ENCODE measurements at places on chromosomes 16 and 17.

DNA sequence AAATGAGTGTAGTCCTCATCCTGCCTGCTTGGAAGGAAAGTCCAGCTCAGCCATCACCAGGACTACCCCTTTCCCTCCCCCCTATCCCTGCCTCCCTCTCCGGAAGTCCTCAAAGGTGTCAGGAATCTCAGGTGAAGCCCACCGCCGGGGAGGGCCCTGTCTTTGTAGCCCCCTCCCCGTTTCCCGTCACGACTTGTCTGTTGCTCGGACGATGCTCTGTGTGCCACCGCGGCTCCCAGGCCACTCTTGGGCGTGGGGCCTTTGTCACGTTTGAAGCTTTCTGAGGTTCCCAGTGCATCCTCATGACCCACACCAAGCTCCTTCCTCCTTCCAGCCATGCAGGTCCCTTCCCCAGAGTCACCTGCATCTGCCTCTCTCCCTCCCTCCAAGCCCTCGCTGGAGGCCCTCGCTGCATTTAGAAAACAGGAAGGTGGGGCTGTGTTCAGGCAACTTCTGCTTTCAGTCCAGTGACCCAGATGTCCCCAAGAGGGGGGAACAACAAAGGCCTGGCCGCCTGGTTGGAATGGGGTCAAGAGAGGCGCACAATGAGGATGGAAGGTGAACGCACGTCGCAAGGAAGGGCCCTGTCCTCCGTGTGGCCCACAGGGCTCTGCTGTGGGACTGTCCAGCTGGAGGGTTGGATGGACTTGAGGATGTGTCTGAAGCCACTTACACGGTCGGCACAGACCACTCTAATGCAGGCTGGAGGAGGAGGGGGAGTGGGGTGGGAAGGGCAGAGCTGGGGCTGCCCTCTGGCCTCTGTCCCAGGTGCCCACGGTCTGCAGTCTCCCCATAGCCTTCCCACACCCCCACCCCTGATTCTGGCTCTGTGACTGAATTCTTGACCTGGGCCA lies 59.9 kb downstream of the OR1D5 start:
- DNase-seq, result no peak

- no peak for DNase-seq
Measured at GRCh38 chr16:3007059-3007956, 5.4 kb upstream of the CLDN9 start.

DNA sequence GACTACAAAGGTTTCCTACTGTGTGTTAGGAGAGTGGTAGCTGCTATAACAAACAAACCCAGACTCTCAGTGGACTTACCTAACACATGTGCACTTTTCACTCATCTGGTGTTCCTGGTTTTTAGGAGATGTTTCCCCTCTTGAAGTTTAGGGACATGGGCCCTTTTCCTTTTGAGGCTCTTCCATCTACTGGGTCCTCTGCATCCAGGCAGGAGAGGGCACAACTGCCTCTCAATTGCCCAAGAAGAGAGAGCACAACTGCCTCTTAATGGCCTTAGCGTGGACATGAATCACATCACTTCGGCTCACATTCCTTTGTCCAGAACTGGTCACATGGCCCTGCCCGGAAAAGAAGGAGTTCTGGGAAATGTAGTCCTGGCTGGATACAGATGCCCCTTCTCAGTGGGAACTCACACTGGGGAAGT lies 9.8 kb upstream of the TNRC6C start:
- DNase-seq, result no peak

GRCh38 chr16:74298104-74298503 lies 1.5 kb downstream of the PSMD7 start:
- DNase-seq, result no peak

DNA sequence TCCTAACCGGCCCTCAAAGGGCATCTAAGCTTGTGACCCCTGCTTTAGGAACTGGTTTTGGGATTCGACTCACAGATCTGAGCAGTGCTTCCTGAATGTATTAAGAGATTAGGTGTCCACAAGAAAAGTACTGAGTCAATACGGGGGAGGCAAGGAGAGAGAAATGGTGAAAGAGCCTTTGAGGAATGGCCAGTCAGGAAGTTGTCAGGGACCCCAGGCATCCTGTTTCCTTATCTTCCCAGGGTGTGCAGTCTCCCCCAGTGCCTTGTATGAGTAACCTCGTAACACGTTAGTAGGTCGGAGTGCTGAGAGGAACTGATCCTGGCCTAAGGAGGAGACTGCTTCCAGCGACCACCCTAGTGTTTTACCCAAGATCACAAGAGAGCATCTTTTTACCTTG lies 16.4 kb upstream of the TMED6 start:
- no peak for DNase-seq

DNA sequence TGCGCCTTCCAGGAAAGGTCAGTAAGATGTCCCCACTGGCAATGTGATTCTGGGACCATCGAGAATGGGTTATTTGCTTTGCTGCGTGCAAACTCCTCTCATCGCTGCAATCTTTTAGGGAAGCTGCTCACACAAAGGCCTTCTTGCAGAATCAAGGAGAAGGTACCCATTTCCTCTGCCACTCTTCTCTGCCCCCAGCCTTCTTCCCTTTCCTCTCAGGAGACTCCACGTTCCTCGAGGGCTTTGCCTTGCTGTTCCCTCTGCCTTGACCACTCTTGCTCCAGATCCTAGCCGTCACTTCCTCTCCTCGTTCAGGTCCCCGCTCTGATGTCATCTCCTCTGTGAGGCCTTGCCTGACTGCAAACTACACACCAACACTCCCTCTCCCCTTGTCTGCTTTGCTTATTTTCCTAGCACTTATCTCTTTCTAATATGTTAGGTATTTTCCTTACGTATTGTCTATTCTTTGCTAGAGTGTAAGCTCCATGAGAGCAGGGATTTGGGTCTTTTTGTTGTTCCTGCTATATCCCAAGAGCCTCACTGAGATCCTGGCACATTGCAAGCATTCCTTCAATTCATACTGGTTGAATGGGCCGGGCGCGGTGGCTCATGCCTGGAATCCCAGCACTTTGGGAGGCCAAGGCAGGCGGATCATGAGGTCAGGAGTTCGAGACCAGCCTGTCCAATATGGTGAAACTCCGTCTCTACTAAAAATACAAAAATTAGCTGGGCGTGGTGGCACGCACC lies 5.3 kb upstream of the CRK start:
- DNase-seq, result no peak

GRCh38 chr17:82808921-82809905 lies 30.6 kb downstream of the ZNF750 start:
- no peak for DNase-seq

DNA sequence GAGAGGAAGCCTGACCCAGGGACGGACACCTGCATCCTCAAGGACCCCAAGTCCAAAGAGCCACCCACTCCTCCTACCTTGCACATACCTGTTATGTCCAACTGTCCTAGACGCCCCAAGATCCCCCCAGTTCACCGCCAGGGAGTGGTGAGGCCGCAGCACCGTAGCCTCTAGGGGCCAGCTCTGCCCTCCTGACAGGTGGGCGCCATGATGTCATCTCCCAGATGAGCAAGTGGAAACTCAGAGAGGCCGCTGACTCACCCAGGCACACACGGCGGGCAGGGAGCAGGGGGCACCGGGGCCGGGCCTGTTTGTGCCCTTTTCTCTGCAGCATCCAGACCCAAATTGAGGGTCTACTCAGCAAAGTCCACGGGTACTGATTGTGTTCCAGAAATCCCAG lies 4.8 kb upstream of the ZNF469 start:
- no peak for DNase-seq

DNA sequence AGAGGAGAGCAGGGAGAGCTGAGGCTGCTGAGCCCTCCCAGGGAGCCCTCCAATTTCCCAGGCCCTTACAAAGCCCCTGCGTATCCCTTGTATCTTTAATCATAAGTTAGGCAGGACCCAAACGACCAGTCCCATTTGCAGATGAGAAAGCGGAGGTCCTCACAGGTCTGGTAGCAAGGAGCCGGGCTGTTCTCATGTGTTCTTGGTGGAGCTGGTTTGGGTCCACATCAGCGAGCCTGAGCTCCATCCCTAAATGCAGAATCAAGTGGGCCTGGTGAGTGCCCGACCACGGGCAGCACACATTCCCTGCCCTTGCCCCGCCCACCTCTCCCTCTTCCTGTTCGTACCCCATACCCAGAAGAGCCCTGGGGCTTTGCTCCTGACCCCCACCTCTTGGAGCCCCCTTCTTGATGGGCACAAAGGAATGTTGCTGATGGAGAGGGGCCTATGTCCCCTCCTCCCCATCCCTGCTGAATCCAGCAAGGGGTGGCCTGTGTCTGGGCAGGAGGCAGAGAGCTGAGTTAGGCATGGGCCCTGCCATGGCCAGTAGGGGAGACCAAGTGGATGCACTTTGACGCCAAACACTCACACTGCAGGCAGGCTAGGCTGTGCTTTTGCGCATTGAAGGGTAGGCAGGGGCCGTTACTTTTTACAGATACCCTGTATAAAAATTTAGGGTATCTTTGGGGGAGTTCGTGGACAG lies 18.3 kb upstream of the ADCY7 start:
- DNase-seq, result no peak

GRCh38 chr17:61239953-61240352 lies 159.7 kb upstream of the TBX2 start:
- DNase-seq, result no peak

- DNase-seq, result no peak
Measured at GRCh38 chr17:57136355-57136754, 51.3 kb downstream of the AKAP1 start.

DNA sequence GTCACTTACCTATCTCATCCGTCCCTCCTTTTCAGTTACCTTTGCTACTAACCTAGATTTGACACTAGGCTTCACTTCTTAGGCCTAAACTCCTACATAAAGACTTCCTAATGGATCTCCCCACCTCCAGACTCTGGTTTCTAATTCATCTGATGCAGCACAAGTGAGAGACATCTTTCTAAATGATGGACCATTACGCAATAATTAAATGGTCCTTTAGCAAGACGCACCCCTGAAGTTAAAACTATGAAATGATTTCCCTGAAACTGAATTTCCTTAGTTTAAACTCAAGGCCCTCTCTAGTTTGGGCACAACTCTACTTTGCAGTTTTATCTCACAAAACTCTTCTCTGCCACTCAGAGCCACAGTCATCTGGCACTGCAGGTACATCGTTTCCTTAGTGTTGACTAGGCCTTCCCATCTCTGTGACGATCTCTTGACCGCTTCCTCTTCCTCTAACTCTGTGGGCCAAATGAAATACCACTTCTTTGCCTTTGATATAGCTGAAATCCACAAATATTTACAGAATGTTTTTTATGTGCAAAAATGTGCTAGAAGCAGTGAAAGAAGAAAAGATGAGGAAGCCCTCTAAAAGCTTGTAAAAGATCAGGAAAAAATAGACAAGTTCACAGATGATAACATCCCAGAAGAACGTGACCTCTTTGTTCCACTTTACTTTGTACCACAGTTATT lies 3.3 kb downstream of the SYNRG start:
- DNase-seq, result no peak

- DNase-seq, result no peak
Measured at GRCh38 chr17:7513850-7514419, 29.8 kb downstream of the POLR2A start.

GRCh38 chr16:58661199-58661830 lies 23.3 kb downstream of the SLC38A7 start:
- DNase-seq, result peak; percentile 18

GRCh38 chr17:76840884-76841775 lies 27.1 kb upstream of the MGAT5B start:
- no peak for DNase-seq

GRCh38 chr17:59342681-59343131 lies 11.3 kb downstream of the YPEL2 start:
- DNase-seq, result no peak

DNA sequence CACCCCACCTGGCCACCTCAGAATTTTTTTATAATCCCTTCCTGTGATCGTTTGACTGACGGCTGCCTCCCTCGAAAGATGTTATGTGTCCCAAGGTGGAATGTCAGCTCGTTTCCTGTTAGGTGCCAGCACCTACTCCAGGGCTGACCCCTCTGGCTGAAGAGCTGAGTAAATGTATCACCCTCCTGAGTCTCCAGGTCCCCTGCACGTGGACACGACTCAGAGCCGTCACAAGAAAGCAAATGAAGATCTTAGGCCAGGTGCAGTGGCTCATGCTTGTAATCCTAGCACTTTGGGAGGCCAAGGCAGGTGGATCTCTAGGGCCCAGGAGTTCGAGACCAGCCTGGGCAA lies 273.2 kb downstream of the C16orf95 start:
- DNase-seq, result no peak

DNA sequence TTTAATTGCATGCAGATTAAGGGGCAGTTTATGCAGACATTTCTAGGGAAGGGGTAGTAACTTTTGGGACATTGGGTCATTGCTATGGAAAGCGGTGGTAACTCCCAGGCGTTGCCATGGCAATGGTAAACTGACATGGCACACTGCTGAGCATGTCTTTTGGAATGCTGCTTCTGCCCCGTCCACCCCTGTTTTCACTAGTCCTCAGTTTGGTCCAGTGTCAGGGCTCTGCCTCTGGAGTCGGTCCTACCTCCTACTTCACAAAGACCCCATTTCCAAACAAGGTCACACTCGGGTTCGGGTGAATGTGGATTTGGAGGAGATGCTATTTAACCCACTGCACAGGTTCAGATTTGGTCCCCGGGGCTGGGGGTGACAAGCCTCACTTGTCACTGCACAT lies 2.9 kb downstream of the IL34 start:
- no peak for DNase-seq

DNA sequence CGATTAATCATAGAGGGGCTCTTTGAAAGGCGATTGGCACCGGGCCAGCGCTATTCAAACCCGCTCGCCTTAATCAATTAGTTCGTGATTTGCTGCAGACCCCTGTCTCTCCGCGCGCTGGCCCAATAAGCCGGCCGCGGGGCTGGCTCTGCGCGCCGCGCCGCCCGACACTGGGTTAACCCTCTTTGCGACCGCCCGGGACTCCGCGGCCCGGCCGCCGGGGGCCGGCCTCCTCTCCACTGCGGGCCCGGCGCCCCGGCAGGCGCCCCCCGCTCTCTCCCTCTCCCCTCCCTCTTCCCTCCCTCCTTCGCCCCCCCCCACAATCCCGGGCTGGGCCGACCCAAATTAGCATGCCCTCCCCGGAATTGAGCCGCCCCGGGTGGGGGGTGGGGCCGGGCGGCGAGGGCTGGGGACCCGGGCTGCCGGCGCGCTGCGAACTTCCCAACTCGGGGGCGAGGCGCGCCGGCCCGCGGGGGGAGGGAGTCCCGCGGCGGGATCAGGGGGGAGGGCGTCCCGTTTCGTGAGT lies 428 bp upstream of the SALL1 start:
- peak; percentile 77 for DNase-seq

- peak; percentile 51 for DNase-seq
Measured at GRCh38 chr17:27810211-27810901, 10.0 kb upstream of the NOS2 start.

DNA sequence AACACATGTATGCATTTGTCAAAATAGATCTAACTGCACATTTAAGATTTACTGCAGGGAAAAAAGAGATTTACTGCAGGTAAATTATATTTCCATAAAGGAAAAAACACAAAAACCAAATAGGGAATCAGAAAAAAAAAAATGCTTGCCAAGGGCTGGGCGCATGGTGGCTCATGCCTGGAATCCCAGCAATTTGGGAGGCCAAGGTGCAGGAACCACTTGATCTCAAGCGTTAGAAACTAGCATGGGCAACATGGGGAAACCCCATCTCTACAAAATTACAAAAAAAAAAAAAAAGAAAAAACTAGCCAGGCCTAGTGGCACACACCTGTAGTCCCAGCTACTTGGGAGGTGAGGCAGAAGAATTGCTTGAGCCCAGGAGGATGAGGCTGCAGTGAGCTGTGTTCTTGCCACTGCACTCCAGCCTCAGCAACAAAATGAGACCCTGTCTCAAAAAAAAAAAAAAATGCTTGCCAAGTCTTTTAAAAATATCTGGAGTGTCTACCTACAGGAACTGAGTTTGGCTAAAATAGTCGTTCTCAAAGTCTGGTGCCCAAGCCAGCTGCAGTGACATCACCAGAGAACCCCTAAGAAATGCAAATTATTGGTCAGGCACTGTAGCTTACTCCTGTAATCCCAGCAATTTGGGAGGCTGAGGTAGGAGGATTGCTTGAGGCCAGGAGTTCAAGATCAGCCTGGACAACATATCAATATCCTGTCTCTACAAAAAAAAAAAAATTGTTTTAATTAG lies 17.5 kb downstream of the TRIM25 start:
- no peak for DNase-seq
